HuH-7 (cell line): ENCODE measurements at places on chromosomes 5 and 9.

GRCh38 chr5:128257076-128257475, 173.5 kb downstream of the SLC12A2 start:
- DNase-seq, result no peak

DNA sequence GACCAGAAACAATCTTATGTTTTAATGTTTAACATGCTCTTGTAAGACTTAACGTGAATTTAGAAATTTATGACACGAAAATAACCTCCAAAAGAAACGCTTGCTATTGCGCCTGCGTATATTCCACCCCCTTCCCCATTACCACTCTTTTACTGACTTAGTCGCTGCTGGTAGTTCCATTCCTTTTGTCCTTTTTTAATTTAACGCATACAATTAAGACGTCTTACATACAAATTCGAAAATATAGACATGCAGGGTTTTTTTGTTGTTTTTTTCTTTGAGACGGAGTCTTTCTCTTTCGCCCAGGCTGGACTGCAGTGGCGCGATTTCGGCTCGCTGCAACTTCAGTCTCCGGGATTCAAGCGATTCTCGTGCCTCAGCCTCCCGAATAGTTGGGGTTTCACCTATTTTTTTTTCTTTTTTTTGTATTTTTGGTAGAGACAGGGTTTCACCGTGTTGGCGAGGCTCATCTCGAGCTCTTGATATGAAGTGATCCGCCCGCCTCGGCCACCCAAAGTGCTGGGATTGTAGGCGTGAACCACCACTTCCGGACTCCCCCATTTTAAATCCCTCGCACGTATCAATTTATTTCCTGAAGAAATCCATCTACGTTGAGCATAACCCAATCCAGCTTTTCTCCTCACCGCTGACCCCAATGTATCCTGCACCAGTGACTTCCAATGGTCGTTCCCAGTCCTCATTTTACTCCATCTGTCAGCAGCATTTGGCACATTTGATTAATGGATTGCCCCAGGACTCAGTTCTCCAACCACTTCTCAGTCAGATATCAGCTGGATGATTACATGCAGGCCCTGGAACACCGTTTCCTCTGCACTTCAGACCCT, 684 bp upstream of the MED7 start:
- no peak for DNase-seq

- no peak for DNase-seq
These were observed 4.4 kb upstream of the ZDHHC11 start for GRCh38 chr5:854966-855743.

GRCh38 chr5:173497685-173498084, 118.8 kb downstream of the BOD1 start:
- no peak for DNase-seq

- no peak for DNase-seq
These were observed 982 bp downstream of the EPB41L4A start for GRCh38 chr5:112417931-112418658.

DNA sequence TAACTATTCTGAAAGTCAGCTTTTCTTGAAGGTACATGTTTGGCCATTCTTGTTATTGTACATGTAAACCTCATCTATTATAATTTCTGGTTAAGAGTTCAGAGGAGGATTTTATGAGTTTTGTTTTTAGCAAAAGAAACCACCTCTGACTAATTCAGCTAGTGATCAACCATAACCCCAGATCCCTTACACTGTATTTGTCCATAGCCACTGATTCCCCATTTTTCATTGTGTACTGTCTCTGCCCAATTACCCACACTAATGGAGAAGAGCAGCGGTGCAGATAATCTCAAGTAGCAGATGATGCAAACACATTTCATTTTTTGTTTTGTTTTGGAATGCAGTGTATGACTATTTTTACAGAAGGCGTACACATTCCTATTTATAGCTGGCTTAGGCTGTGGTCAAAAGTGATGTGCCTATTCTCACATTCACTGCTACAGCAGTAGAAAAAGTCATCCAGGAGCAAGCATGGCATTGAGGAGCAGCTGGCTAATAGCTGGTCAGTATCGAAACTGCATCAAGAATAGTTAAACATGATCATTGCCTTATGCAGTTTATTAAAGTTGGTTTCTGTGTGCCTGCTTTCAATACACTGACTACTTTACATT, 988.3 kb downstream of the DTWD2 start:
- DNase-seq, result no peak

- no peak for DNase-seq
These were observed at the start of gene HEMGN for GRCh38 chr9:97938081-97938644. TSS of gene HEMGN (minus strand) at chr9:97938172. CDS start at chr9:97938136, 36 bp downstream.

GRCh38 chr5:118506217-118506852, 482.0 kb downstream of the DTWD2 start:
- DNase-seq, result no peak

DNA sequence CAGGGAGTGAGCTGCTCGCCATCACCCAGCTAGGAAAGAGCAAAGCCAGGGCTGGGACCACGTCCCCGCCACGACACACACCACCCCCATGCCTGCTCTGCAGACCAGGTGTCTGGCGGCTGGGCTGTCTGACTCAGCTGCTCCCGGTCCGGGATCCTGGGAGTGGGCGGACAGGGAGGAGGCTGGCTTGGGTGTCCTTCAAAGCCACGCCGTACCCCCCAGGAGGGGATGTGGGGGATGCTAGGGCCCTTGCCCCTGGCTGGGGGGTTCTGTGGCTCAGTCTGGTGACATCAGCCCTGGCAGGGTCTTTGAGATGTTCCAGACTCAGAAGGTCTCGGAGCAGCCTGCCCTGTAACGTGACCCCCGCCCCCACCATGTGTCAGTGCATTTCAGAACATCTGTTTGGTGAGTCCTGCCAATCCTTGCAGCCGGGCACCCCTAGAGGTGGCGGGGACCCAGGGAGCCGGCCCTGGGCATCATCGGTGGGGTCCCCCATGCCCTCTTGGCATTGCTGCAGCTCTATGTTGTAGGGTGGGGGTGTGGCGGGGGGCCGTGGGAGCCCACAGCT, 62.3 kb downstream of the HMCN2 start:
- no peak for DNase-seq

- DNase-seq, result no peak
These were observed 273.3 kb downstream of the MAN2A1 start for GRCh38 chr5:109962882-109963603.

DNA sequence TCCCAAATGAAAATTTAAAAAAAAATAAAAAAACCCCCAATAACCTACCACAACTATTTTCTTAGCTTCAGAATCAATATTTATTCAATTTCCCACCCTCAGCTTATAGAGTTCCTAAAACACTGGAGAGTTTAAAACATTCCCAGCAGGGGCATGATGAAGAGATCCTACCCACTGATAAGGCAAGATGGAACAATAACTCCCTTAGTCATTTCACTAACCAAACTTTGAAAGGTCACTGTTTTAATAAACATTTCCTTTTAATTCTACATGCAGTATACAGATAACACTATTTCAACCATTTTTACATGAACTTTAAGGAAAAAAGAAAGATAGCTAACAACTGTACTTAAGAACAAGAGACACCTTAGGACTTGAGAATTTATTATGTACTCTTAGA, 34.9 kb upstream of the ACOT12 start:
- DNase-seq, result no peak

DNA sequence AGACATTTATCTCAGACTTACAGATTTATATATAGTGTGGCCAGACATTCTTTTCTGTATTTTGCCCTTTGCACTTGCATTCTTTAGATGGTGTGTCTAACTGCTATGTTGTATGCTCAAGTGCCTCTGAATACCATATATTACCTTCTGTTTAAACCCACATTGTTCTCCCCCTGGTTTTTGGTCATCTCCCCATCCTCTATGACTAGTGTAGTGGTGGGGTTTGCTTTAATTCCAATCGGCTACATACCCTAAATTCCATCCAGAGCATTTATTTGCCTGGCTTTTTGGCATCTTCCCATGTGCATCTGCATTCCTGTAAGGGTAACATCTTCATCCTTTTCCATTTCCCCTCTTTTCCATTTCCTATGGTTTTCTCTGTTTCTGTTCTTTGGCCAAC, 271.0 kb upstream of the SLC30A5 start:
- no peak for DNase-seq

GRCh38 chr9:125497906-125498305, 209.1 kb downstream of the MAPKAP1 start:
- no peak for DNase-seq

- DNase-seq, result no peak
These were observed 290.2 kb upstream of the MAP3K1 start for GRCh38 chr5:56525113-56525512.

DNA sequence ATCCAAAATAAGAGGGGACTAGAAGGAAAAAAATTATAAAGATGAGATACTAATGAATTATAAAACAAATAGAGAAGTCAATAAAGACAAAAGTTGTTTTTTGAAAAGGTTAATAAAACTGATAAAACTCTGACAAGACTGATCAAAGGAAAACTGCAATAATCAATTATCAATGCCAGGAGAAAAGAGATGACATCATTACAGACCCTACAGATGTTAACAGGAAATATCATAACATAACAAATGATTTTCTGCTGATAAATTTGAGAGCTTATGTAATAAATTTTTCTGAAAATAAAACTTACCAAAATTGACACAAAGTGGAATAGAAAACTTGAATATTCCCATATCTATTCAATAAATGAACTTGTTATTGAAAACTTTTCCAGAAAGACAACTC, 34.3 kb upstream of the CEP72 start:
- no peak for DNase-seq

DNA sequence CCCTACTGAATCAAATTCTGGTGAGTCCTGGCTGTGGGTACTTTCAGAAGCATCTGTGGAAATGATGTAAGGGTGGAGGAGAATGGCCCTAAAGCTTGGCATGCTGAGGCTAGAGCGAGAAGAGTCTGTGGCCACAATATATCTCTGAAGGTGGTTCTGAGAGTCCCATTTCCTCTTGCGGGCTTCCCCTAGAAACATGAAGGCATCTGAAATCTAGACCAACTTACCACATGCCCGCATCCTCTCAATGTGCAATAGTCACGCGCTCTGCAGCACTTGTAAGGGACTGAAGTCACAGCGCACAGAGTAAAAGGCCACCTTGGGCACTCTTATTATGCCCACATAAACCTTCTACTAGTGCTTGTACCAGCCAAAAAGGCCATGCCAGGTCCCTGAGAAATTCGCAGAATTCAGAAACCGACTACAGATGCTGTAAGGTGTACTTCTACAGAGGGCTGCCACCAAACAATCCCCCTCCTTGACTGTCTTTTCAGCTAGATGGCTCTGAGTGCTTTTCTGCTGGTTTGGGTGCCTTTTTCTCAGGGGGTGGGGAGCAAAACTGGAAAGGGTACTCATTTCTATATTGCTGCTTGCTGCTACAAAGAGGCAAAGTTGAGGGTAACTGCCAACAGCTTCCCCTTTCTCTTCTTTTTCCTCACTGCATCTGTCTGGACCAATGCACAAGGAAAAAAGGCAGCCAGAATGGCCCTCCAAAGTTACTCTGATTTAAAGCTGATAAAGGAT, 107.3 kb downstream of the ZDHHC21 start:
- no peak for DNase-seq

- no peak for DNase-seq
These were observed 608.1 kb upstream of the ADAMTS16 start for GRCh38 chr5:4531756-4532704.

- no peak for DNase-seq
These were observed 294.9 kb downstream of the NR3C1 start for GRCh38 chr5:143108498-143109128.

GRCh38 chr9:34097865-34098264, 28.6 kb downstream of the DCAF12 start:
- no peak for DNase-seq

DNA sequence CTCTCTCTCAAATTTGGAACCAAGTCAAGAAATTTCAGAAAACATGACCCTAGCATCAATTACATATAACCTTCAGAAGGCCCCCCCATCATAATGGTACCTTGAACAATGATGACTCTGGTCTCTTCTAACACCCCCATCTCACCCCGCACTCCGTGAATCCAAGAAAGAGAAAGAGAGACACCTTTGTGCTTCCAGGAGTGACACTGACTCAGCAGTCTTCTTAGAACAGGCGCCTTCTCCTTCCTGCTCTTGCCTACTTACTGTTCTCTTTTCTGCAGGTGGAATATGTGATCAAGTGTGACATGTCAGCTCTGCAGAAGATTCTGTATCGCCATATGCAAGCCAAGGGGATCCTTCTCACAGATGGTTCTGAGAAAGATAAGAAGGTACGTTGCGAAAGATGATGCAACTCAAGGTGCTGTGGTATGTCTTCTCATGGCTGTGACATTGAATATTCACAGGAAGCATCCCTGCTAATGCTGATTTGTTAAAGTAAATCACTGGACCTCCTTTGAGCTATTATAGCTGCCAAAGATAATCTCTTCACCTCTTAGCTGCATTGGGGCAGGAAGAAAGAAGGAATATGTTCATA, 81.3 kb downstream of the SMARCA2 start:
- no peak for DNase-seq

DNA sequence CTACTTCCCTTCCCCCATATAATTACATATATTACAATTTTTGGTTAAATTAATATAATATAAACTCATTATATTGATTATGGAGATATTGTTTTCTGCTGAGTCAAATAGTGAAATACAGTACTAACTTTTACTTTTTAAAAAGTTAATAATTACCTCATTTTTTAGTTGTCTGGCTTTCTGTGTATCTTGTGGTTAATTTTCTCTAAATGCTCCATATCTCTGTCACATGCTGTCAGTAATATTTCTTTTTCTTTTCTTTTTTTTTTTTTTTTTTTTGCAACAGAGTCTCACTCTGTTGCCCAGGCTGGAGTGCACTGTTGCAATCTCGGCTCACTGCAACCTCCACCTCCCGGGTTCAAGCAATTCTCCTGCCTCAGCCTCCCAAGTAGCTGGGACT, 23.2 kb downstream of the STX17 start:
- no peak for DNase-seq

- DNase-seq, result no peak
These were observed 45.6 kb upstream of the EGFL7 start for GRCh38 chr9:136616948-136617695.

DNA sequence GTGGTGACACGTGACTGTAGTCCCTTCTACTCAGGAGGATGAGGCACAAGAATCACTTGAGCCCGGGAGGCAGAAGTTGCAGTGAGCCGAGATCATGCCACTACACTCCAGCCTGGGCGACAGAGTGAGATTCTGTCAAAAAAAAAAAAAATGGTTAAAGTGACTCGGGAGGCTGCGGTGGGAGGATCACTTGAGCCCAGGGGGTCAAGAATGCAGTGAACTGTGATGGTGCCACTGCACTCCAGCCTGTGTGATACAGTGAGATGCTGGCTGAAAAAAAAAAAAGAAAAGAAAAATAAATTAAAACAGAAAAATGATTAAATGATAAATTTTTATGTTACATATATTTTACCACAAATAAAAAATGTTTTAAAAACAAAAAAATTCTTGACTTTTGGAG, 51.9 kb downstream of the KLF4 start:
- no peak for DNase-seq

DNA sequence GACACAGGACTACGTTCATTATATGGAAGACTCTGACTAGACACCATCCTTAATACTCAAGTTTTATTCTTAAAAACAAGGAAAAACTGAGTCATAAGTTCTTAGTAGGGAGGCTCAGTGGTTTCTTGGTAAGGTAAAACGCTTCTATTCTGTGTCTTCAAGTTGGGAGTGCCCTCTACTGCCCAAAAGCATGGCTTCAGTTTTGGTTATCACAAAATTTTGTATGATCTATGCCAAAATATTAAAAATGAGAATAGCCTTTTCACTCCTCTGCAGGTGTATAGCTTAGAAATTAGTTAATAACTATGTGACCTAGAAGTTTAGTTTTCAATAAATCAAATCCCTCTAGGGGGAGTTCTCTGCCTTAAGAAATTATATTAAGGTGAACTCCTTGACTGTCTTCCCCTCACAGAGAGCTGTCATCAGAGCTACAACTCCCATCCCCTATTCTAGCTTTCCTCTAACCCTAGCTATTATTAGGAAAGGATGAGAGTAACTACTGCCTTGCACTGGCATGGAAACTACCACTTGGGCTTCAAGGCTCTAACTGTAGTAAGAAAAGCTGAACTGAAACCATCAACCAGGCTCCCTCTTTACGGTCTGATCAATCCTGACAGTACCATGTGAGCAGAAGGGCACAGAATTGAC, 189.7 kb downstream of the GNAQ start:
- DNase-seq, result no peak
